Colonic mucosa (tissue), 4 donors: ENCODE measurements at places on chromosomes 5 and 9.

DNA sequence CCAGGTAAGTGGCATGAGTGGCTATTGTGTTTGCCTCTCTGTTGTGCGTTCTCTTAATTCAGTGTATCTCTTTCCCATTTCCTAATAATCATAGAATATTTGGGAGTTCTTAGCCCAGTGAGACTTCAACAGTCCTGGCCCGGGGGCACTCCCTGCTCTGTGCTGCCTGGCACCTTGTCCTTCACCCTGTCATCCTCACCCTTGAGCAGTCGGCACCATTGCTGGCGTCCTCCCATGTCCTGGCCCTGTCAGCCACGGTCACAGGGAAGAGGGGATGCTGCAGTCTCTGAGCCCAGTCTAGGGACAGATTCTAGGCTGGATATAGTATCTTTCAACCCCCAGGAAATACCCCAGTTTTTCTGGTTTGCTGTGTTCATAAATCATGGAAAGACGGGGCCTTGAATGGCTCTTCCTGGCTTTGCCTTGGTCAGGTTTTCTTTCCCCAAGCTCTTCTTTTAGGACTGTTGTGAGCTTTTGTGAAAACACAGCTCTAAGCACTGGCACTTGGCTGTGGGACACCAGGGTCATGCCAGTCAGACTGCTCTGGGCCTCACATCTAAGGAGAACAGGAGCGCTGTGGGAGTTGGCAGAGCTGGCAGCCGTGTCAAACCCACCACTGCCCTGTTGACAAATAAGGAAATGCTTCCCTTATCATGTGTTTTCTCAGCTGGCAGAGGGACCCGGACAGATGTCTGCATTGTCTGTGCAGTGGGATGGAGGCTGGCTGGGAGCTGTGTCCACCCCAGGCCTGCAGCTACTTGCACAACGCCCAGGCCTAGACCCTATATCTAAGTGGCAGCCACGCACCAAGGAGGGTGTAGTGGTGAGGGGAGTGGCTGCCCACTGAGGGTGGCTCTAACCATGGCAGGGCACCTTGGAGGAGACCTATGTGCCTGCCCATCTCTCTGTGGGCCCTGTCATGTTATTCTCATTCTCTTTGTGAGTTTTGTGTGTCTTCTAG is 378.6 kb downstream of the ICE1 start:
- DNase-seq, result no peak

- no peak for DNase-seq
Measured at GRCh38 chr5:54580997-54581811, 63.6 kb downstream of the SNX18 start.

GRCh38 chr5:111997308-111997707 is 240.3 kb upstream of the NREP start:
- no peak for DNase-seq

DNA sequence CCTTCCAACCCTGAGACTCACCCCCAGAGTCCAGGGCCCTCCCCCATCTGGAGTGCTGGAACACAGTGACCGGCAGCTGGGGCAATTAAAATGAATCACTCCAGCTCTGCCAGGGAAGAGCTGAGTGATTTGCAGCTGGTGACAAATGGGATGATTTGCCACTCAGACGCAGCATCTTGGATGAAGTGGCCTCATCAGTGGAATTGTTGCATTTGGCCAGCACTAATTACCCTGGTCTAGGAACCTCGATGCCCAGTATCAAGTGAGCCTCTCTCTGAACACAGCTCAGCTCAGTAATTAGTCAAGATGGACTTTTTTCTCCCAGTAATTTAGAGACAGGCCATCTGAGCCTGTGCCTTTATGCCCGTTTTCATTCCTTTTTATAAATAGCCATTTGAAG is 259.5 kb downstream of the GRIA1 start:
- DNase-seq, result no peak

- no peak for DNase-seq
Measured at GRCh38 chr5:72767289-72768010, 49.0 kb upstream of the TNPO1 start.

- DNase-seq, result no peak
Measured at GRCh38 chr5:145407300-145408047, 427.7 kb downstream of the PRELID2 start.

DNA sequence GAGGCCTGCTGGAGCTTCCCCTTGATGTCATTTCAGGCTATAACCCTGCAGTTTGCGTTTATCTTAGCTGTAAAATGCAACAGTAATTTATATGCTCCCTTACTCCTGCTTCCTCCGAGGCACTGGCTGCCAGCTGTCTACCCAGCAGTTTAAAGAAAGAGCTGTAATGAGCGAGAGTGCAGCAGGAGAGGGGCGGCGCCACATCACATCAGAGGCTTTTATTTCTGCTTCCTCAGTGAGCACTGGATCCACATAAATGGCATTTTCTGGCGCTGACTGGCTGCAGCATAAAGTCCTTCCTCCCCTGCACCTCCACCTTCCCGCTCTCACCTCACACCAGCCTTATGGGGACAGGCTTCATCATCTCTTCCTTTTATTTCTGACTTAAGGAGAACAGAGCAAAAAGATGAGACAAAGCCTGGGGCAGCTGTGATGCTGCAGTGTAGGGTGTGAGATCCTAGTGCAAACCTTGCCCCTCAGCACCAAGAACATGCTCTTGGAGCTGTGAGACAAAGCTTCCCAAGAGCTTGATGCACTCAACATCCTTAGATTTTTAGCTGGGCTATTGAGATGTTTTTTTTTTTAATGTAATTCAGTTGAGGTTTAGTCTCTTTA is 829.6 kb upstream of the ZNF608 start:
- DNase-seq, result peak; percentile 72

DNA sequence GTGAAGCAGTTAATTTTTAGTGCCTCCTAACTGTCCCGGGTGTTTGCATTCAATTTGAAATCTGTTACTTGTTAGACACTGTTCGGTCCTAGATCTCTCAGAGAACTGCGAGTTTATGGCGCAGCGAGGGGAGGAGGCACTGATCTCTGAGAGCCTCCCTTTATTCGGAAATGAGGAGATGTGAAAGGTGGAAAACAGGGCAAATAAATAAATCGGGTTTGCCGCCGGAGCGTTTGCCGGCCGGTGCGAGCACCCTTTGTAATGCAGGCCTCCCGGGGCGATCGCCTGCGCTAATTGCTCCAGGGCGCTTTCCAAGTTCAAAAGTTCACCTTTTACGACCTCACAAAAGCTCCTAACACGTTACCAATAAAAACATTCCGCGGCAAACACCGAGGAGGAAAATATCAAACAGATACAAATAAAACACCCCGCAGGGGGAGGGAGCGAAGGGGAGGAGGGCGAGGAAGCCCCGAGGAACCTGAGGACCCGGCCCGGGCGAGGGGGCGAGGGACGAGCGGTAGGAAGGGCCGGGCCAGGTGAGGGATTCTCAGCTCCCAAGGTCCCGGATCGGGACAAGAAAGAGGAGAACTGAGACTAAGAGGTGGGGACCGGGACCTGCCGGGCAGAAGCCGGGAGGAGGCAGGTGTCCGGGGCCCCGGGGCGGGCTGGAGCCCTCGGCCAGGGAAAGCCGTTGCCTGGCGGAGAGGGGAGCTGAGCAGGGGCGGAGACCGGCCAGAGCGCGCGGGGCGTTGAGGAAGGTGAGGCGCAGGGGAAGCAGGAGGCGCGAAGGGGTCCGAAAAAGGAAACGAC is 1.4 kb downstream of the NR6A1 start:
- peak; percentile 85 for DNase-seq

GRCh38 chr5:139763280-139763929 is 32.2 kb upstream of the PSD2 start:
- DNase-seq, result no peak

DNA sequence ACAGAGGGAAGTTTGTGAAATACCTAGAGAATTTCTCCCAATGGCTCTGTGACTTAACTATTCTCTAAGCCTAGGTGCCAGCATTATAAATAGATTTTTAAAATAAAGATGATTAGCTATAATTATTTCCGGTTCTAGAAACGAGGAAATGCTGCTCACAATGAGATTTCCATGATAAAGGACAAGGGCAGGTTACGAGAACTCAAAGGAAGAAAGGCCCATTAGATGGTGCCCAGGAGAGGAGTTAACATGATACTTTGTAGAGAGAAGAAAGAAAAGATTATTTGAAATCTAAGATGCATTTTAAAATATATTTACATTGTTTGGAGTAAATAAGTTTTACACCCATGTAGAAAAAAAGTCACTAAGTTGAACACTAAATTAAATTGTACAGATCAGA is 538.3 kb upstream of the PTGER4 start:
- no peak for DNase-seq

GRCh38 chr9:131982671-131983239 is 96.9 kb downstream of the MED27 start:
- no peak for DNase-seq

GRCh38 chr5:6473284-6473683 is 24.6 kb downstream of the UBE2QL1 start:
- no peak for DNase-seq

DNA sequence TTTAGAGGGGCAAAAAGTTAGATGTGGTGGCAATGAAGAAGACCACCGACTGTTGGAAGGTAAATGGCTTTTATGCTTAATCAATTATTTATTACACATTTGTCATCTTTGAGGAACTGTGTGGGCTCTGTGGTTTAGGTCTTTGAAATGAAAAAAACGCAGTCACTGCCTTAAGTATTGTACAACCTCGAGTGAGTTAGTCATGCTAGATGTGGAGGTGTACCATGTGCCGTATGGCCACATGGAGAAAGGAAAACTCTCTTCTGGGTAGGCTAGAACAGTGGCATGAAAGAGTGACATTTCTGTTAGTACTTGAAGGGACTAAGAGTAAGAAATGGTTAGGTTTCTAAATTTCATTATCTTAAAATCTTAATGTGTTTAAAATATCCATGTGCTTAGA is 166.1 kb downstream of the HACD4 start:
- no peak for DNase-seq

GRCh38 chr9:20786807-20787206 is 102.7 kb downstream of the FOCAD start:
- DNase-seq, result no peak

DNA sequence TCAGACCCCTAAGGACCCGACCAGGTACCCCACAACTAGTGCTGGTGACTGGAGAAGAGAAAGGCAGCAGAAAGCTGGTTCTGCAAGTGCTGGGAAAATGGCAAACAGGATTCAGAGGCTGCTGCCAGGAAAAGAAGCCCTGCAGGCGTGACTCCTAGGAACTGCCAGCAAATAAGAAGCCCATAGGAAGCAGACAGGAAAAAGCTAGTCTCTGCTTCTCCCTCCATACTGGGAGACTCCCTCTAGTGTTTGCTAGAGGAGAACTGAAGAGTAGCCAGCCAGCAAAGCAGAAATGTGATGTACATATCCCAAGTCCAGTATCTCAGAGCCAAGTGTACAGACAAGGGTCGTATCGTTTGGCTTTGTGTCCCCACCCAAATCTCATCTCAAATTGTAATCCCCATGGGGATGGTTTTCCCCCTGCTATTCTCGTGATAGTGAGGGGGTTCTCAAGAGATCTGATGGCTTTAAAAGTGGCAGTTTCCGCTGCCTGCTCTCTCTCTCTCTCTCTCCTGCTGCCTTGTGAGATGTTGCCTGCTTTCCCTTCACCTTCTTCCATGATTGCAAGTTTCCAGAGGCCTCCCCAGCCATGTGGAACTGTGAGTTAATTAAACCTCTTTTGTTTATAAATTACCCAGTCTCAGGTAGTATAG is 38.1 kb upstream of the TUSC1 start:
- peak; percentile 23 for DNase-seq

GRCh38 chr5:98917433-98917832 is 11.4 kb downstream of the CHD1 start:
- no peak for DNase-seq

DNA sequence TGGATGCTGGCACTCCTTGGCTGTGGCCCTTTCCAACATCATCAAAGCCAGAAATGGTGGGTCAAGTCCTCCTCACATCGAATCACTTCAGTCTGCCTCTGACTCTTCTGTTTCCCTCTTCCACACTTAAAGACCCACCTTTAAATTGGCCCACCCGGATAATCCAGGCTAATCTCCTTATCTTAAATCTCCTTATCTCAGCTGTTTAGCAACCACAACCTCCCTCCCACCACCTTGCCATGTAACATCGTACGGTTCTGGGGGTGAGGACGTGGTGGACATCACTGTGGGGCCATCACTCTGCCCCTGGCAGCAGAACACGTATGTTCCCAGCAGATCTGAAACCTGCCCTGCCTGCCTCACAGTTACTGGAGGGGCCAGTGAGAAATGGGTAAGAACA is 11.5 kb downstream of the IGFBPL1 start:
- DNase-seq, result no peak

DNA sequence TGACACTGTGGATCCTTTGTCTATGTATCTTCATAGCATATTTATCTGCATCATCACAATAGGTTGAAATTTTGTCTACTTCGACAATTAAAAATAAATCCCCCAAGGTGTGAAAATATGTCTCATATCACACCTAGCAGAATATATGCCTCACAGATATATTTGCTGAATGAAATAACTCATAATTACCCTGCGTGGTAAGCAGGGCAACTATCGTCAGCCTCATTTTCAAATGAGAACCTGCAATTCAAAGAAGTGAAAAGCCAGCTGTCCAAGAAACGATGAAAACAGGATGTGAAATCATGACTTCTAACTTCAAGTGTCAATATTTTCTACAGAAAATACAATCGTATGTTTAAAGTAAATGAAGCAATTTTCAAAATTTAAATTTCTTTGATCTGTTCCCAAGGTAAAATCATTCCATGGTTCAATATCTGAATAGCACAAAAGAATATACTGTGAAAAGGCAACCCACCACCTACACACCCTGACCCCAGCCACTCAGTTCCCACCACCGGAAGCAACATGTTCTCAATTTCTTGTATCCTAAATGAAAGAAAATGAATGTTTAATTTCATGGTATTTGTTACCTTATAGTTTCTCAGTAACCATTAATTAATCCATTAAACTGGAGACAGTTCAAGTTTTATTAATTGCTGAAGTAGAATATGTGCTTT is 57.1 kb downstream of the TBCA start:
- DNase-seq, result no peak

- DNase-seq, result no peak
Measured at GRCh38 chr9:107368696-107369095, 85.6 kb downstream of the RAD23B start.

- peak; percentile 13 for DNase-seq
Measured at GRCh38 chr5:126641387-126641786, 40.6 kb downstream of the PHAX start.

- no peak for DNase-seq
Measured at GRCh38 chr9:80707120-80707519, 982.2 kb downstream of the TLE1 start.

GRCh38 chr9:95468791-95469190 is 48.0 kb downstream of the PTCH1 start:
- no peak for DNase-seq

DNA sequence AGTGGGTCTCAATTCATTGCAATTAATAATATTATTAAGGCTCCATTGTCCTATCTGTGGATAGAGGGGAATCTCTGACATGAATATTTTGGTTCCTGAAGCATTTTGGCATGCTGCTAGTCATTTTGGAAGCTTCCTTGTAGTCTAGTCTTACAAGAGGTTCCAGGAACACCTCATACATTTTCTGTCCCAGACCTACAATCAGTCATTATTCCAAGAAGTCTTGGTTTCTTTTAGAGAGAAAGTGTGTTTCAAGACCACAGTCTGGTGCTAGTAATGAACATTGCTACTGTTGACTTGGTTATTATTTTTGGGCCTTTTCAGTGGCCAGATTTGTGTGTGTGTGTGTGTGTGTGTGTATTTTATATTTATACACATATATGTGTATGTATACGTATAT is 98.9 kb downstream of the ERCC6L2 start:
- no peak for DNase-seq
